NCI-H2029 (cell line): ENCODE measurements at places on chromosomes 2 and 18.

GRCh38 chr2:47664817-47665216 lies 118.1 kb upstream of the MSH6 start:
- no peak for DNase-seq

DNA sequence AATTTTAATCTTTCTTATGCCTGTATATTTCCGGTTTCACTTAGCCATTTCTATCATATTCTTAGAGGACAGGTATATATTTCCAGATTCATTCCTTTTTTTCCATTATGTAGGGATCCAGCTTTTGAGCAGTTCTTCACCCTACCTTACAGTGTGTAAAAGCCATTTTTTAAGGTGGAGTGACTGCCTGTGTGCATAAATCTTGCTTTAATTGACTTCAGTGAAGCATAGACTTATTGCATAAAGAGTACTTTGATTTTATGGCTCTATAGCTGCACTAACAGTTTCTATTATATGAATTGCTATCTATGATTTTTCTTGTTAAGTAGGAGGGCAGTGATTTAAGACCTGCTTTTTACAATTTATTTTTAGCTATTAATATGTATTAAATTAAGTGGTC lies 132.6 kb downstream of the NYAP2 start:
- no peak for DNase-seq

DNA sequence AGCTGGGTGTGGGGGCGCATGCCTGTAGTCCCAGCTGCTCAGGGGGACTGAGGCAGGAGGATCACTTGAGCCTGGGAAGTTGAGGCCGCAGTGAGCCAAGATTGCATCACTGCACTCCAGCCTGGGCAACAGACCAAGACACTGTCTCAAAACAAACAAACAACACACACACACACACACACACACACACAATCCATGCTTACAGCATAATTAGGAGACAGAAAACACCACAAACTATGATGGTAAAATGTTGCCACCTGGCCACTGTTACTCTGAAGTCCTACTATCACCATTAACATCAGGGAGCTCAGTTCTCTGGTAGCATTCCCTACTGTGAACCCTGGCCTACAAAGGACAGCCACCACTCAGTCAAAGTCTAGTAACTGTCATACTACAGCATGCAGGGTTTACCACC lies 18.3 kb downstream of the DNPEP start:
- DNase-seq, result peak; percentile 46

GRCh38 chr2:132429351-132429750 lies 12.7 kb downstream of the GPR39 start:
- DNase-seq, result no peak

- DNase-seq, result no peak
Observed at GRCh38 chr2:46818141-46818621, 97.4 kb downstream of the MCFD2 start.

DNA sequence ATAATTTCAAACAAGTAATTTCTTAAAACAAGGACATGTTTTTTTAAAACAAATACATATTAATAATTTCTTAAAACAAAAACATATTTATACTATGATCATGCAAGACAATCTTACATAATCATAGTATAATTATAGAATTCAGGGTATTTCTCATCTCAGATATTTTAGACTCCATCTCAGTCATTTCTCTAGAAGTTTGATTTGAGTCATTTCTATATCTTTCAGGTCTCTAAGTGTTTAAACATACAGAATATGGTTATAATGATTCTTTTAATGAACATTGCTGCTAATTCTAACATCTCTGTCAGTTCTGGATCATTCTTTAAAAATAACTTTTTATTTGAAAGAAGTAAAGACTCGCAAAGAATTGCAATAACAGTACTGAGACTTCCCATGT lies 154.2 kb upstream of the KYNU start:
- no peak for DNase-seq
